ENCODE measurements at places on chromosomes 6 and 20.

GRCh38 chr6:89021629-89022028, 58.2 kb upstream of the RNGTT start:
- no peaks in the 10 kb centered on the region for H3K4me1 ChIP-seq
- no peak overlapping the region for H3K27ac ChIP-seq
- H3K27me3 ChIP-seq, result no peaks in the 10 kb centered on the region
- no peaks in the 10 kb centered on the region for H3K36me3 ChIP-seq
- no peak for DNase-seq

GRCh38 chr6:10205120-10205519, 209.8 kb downstream of the TFAP2A start:
- no peaks in the 10 kb centered on the region for H3K36me3 ChIP-seq
- H3K27me3 ChIP-seq, result no peaks in the 10 kb centered on the region
- DNase-seq, result no peak

GRCh38 chr20:58875541-58876134, 23.1 kb downstream of the GNAS start:
- H3K27me3 ChIP-seq, result no peaks in the 10 kb centered on the region
- peaks cover 10% of the 10 kb centered on the region for H3K4me1 ChIP-seq
- H3K36me3 ChIP-seq, result no peaks in the 10 kb centered on the region
- H3K4me3 ChIP-seq, result no peak overlapping the region
- DNase-seq, result no peak

DNA sequence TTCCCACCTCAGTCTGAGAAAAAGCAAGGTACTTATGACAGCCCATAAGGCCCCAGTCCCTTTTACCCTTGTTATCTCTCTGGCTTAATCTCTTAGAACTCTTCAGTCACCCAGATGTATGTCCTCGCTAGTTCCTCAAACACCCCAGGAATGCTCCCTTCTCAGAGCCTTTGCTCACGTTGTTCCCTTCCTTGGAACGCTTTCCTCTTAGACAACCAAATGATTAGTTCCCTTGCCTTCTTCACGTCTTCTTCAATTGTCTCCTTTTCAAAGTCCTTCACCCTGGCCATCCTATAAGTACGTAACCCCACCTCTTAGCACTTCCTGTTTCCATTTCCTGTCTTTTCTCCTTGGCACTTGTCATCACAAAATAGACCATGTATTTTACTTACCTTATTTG, 1.1 kb upstream of the APOBEC2 start:
- peaks cover 18% of the 10 kb centered on the region for H3K4me1 ChIP-seq
- H3K27me3 ChIP-seq, result no peaks in the 10 kb centered on the region
- no peaks in the 10 kb centered on the region for H3K36me3 ChIP-seq

DNA sequence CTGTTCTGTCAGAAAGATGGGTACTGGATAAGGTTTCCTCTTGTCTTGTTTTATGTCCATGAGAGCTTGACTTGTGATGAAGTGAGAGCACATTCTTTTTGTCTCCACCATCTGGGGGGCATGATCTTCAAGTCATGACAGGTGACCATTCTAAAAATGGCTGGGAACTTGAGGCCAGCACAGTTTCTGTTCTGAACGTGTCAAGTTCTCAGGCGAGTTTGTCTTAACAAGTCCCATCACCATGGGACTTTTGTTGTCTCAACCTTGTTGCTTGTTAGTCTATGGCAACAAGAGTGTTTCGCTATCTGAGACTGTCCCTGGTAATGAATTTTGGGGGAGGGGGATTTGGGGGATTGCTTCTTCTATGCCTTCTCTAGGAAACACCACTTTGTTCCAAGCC, 25.6 kb upstream of the ENPP4 start:
- H3K4me3 ChIP-seq, result no peak overlapping the region
- DNase-seq, result no peak
- H3K4me1 ChIP-seq, result no peaks in the 10 kb centered on the region
- no peaks in the 10 kb centered on the region for H3K36me3 ChIP-seq
- no peaks in the 10 kb centered on the region for H3K27me3 ChIP-seq

DNA sequence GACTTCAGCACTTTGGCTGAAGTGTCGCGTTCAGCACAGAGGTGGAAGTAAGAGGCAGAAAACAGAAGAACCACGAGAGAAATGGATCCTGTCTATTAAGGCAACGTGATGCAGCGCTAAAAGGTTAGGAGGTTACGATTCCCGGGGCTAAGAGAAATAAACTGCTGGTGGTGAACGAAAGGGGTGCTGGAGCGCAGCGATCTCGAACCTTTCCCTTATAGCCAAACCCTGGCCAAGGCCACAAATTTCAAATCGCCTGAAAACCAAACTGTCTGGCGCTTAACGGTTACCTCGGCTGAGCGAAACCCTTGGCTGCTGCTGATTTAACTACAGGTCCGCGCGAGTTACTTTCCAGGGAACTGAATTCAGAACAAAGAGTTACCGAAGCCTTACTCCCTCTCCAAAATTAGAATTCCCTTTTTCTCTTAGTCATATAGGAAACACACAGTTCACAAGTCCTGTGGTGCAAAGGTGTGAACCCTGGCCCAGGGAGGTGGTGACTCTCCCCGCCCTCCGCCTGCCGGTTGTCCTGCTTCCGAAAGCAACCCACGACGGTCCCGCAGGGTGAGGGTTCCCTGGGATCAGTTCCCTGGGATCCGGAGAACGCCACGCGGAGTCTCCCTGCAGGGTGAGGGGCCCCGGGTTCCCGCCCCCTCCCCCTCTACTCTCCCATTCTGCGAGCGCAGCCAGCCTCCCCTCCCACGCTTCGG, 1.3 kb upstream of the SLC35D3 start:
- no peak for DNase-seq
- H3K27me3 ChIP-seq, result peaks cover 17% of the 10 kb centered on the region
- H3K36me3 ChIP-seq, result no peaks in the 10 kb centered on the region
- H3K4me3 ChIP-seq, result peak overlapping the region; percentile 11
- H3K4me1 ChIP-seq, result peaks cover 23% of the 10 kb centered on the region

GRCh38 chr6:137777687-137778075, 89.4 kb upstream of the TNFAIP3 start:
- H3K27ac ChIP-seq, result no peak overlapping the region
- H3K36me3 ChIP-seq, result no peaks in the 10 kb centered on the region
- no peak for DNase-seq
- no peaks in the 10 kb centered on the region for H3K4me1 ChIP-seq

GRCh38 chr6:80143419-80143937, 37.0 kb downstream of the BCKDHB start:
- DNase-seq, result no peak
- H3K4me1 ChIP-seq, result no peaks in the 10 kb centered on the region
- H3K4me3 ChIP-seq, result no peak overlapping the region
- no peaks in the 10 kb centered on the region for H3K27me3 ChIP-seq
- H3K36me3 ChIP-seq, result no peaks in the 10 kb centered on the region

- no peaks in the 10 kb centered on the region for H3K36me3 ChIP-seq
- no peaks in the 10 kb centered on the region for H3K27me3 ChIP-seq
- H3K4me1 ChIP-seq, result peaks cover 19% of the 10 kb centered on the region
- DNase-seq, result peak; percentile 65
These were observed 154.9 kb downstream of the OR2B2 start for GRCh38 chr6:27757307-27757706.

GRCh38 chr6:77561768-77562314, 91.0 kb upstream of the MEI4 start:
- no peak for DNase-seq
- no peak overlapping the region for H3K4me3 ChIP-seq
- H3K27ac ChIP-seq, result no peak overlapping the region
- no peaks in the 10 kb centered on the region for H3K4me1 ChIP-seq

- no peak overlapping the region for H3K27ac ChIP-seq
- H3K27me3 ChIP-seq, result no peaks in the 10 kb centered on the region
- DNase-seq, result no peak
- H3K4me3 ChIP-seq, result no peak overlapping the region
These were observed 30.6 kb upstream of the MYLK2 start for GRCh38 chr20:31788578-31788977.

DNA sequence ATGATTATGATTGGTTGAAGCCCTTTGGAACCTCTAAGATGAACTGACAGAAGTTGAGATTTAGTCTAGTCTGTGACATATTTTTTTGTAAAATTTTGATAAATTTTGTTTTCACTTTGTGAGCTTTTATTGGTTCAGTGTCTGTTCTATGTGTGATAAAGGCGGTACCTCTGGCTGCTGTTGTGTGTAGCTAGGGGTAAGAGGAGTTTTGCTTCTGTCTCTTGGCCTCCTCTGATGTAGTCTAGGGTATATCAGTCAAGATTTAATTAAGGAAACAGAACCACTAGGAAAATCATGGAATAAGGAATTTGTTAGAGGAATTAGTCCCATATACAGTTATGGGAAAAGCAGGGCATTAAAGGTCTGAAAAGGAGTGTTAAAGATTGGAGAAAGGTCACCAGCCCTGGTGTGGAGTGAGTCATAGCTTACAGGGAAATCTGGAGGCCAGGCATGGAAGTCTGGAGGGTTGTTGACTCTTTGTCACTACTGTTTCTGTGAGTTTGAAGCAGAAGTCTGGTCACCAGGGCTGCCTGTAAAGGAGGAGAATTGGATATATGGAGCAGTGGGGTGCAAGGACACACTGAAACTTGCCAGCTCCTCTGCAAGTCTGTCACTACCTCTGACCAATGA, 28.5 kb downstream of the CDC5L start:
- H3K36me3 ChIP-seq, result peaks cover 48% of the 10 kb centered on the region
- H3K4me1 ChIP-seq, result no peaks in the 10 kb centered on the region
- no peak overlapping the region for H3K27ac ChIP-seq
- no peak for DNase-seq
- no peaks in the 10 kb centered on the region for H3K27me3 ChIP-seq
- H3K4me3 ChIP-seq, result no peak overlapping the region
